Parietal lobe (tissue), 2 donors: ENCODE measurements at places on chromosomes 3 and 15. TPM values are rescaled to one million over a fixed set of nuclear protein-coding genes. Genes with fewer than 3 reads are reported as not detected.

Gene RTF1
- total RNA-seq: 61.7 TPM

Gene DUOXA2
- not detected for total RNA-seq

Gene MEIS2
- 283 TPM for total RNA-seq

Gene HES1
- 14.7 TPM for total RNA-seq

Gene STIMATE
- 16.3 TPM for total RNA-seq

Gene ISLR2
- total RNA-seq: 186 TPM

Gene CRABP1
- 5.3 TPM for total RNA-seq

Gene TBC1D5
- total RNA-seq: 108 TPM

Gene CACNA2D3
- total RNA-seq: 16.6 TPM

Gene SETD2
- 132 TPM for total RNA-seq

Gene CCDC9B
- total RNA-seq: 4.4 TPM

Gene GPR27
- 27.9 TPM for total RNA-seq

Gene EPHB1
- 36.9 TPM for total RNA-seq

Gene LEKR1
- total RNA-seq: 1.3 TPM

Gene SH2D7
- total RNA-seq: not detected

Gene RTP1
- total RNA-seq: 0.31 TPM

Gene GP5
- not detected for total RNA-seq

Gene P2RY1
- 8.8 TPM for total RNA-seq

Gene SLC22A14
- total RNA-seq: 1.3 TPM

Gene ALPK3
- 1.6 TPM for total RNA-seq

Gene CPNE4
- 12.2 TPM for total RNA-seq

Gene PFN2
- 434 TPM for total RNA-seq

Gene ALDH1A2
- 1.9 TPM for total RNA-seq

Gene HCLS1
- 2.2 TPM for total RNA-seq

Gene DPPA2
- total RNA-seq: not detected

Gene MIX23
- 18.8 TPM for total RNA-seq

Gene FHIT
- total RNA-seq: 4.7 TPM

Gene MESP1
- 2.2 TPM for total RNA-seq

Gene ABHD14A
- total RNA-seq: 23.2 TPM

Gene GUCA1C
- not detected for total RNA-seq
